ENCODE measurements at places on chromosomes 5 and 9. TPM values are rescaled to one million over a fixed set of nuclear protein-coding genes. Genes with fewer than 3 reads are reported as not detected.

GABRA1 gene
- polyA plus RNA-seq: not detected

NOXA1 gene
- polyA plus RNA-seq: 12.8 TPM

HCN1 gene
- polyA plus RNA-seq: not detected

ENTPD2 gene
- polyA plus RNA-seq: not detected

IL7R gene
- 1.9 TPM for polyA plus RNA-seq

C9orf43 gene
- polyA plus RNA-seq: not detected

MCTP1 gene
- 55.5 TPM for polyA plus RNA-seq

SLC36A3 gene
- polyA plus RNA-seq: not detected

AK3 gene
- polyA plus RNA-seq: 3.7 TPM

TUSC1 gene
- 0.87 TPM for polyA plus RNA-seq

BHMT2 gene
- polyA plus RNA-seq: not detected

TMEM252 gene
- not detected for polyA plus RNA-seq

PRRX2 gene
- polyA plus RNA-seq: not detected

F2RL1 gene
- 23.9 TPM for polyA plus RNA-seq

PRUNE2 gene
- polyA plus RNA-seq: 1.8 TPM

LAMC3 gene
- 0.03 TPM for polyA plus RNA-seq

TAF11L14 gene
- polyA plus RNA-seq: not detected

ZNF883 gene
- 0.14 TPM for polyA plus RNA-seq

CNOT6 gene
- polyA plus RNA-seq: 7.7 TPM

OSMR gene
- polyA plus RNA-seq: not detected

PAPPA gene
- not detected for polyA plus RNA-seq

SOWAHA gene
- polyA plus RNA-seq: not detected

SHISAL2B gene
- polyA plus RNA-seq: not detected

PFDN1 gene
- polyA plus RNA-seq: 44.7 TPM

SLCO6A1 gene
- polyA plus RNA-seq: not detected

All from CD14-positive monocyte (primary cell).